Omental fat pad (tissue), 4 donors: ENCODE measurements at places on chromosomes 3 and 15. TPM values are rescaled to one million over a fixed set of nuclear protein-coding genes. Genes with fewer than 3 reads are reported as not detected.

REC114 gene
- total RNA-seq, result not detected

- no peak for DNase-seq
Observed at GRCh38 chr3:46749129-46749528, 31.5 kb upstream of the PRSS50 start.

- DNase-seq, result no peak
Observed at GRCh38 chr15:35697549-35698299, 151.8 kb upstream of the DPH6 start.

DTX3L gene
- 24.9 TPM for total RNA-seq

CCK gene
- total RNA-seq, result 1.6 TPM
